OCI-LY7 (cell line): ENCODE measurements at places on chromosomes 12 and 14. TPM values are rescaled to one million over a fixed set of nuclear protein-coding genes. Genes with fewer than 3 reads are reported as not detected.

The USP44 gene
- total RNA-seq = 3.4 and 4.2 TPM in 2 replicates

The SERPINA3 gene
- total RNA-seq = not detected in 2 replicates

The BICD1 gene
- total RNA-seq = 88.2 and 99.5 TPM in 2 replicates

The SCN8A gene
- 2.6 and 3.5 TPM in 2 replicates for total RNA-seq

The RACGAP1 gene
- 93.6 and 104 TPM in 2 replicates for total RNA-seq

The HNF1A gene
- not detected in 2 replicates for total RNA-seq
